Daoy (cell line): ENCODE measurements at places on chromosomes 4 and X. TPM values are rescaled to one million over a fixed set of nuclear protein-coding genes. Genes with fewer than 3 reads are reported as not detected.

The SYTL4 gene
- total RNA-seq = 3.1 and 3.6 TPM in 2 replicates

The CFP gene
- total RNA-seq = 0.74 TPM in 1 of 2 replicates, not detected in the other

The DMRTC1 gene
- 0.46 TPM in 1 of 2 replicates, not detected in the other for total RNA-seq

The ATOH1 gene
- not detected in 2 replicates for total RNA-seq

DNA sequence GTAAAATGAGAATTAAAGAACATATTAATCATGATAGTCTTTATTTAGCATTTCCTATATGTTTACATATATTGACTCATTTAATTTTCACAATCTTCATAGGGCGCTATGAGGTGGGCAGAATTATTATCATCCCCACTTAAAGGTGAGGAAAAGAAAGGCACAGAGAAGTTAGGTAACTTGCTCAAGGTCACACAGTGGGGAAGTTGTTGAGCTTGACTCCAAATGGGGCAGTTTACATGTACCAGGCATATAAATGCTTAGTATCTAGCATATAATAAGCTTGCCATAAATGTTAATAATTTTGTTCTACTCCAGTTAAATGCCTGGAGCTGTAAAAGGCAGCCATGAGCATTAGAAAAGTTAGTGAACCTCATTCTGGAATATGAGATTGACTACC, 1.5 kb downstream of the CMC4 start:
- no peak for DNase-seq

- DNase-seq = peak; percentile 1
Observed at GRCh38 chrX:119229253-119229615, 6.9 kb upstream of the PGRMC1 start.

DNA sequence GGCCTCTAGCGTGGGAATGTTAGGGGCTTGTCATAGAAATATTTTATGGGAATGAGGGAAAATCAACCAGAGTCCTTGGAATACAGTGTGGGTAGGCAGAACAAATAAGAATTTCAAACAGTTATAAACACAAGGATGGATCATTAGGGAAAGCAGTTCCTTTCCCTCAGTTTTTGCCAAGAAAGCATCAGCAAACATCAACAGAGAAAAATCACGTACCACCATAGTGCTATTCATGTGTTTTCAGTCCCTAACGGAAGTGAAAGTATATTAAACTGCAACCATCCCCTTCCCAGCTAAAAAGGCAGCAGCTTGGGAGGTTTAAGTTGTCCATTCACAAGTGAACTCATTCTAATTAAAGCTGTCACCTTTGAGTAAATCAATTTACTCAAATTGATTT, 334.4 kb upstream of the PCDH18 start:
- DNase-seq = no peak

DNA sequence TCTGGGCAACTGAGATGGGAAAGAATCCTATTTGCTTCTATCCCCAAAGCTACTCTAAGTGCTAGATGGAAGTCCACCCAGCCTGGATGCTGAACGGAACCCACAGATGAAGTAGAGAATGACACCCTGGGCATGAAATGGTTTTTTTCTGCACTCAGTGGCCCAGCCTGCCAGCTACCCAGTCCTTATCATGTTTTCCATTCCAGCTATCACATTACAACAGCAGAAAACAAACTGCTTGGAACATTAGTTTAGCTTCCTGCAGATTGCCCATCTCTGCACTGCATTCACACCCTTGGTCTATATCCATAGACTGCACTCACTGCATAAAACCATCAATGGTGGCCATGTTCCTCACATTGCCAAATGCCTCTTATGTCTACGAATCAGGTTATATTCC, 79.1 kb downstream of the NYX start:
- no peak for DNase-seq

- no peak for DNase-seq
Observed at GRCh38 chrX:130830599-130831346, 72.2 kb downstream of the ENOX2 start.

- DNase-seq = no peak
Observed at GRCh38 chr4:173317004-173317403, 17.2 kb downstream of the HMGB2 start.

GRCh38 chrX:19684311-19684710, 169.0 kb upstream of the MAP3K15 start:
- DNase-seq = no peak

- no peak for DNase-seq
Observed at GRCh38 chr4:106022454-106022853, 127.2 kb downstream of the NPNT start.

DNA sequence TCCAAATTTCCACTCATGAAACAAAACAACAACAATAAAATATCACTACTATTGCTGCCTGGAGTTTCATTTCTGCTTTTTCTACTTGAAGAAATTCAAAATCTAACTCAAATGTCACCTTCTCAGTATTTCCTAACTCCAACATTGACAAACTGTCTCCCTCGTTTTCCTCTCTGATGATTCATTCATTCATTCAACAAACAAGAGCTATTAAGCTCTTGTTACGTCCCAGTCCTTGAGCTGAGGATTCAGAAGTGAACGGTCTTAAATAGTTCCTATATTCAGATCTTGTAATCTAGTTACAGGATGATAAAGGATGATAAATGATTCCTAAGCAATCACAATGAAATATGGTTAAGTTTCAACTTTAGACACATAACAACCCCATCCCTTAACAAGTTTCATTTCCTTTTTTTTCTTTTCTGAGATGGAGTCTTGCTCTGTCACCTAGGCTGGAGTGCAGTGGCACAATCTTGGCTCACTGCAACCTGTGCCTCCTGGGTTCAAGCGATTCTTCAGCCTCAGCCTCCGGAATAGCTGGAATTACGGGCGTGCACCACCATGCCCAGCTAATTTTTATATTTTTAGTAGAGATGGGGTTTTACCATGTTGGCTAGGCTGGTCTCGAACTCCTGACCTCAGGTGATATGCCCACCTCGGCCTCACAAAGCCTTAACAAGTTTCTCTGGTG, 1.7 kb downstream of the SLC9B2 start:
- no peak for DNase-seq

- DNase-seq = no peak
Observed at GRCh38 chr4:150240011-150240410, 161.8 kb downstream of the DCLK2 start.

- no peak for DNase-seq
Observed at GRCh38 chr4:181949704-181950312, 293.4 kb upstream of the TENM3 start.

DNA sequence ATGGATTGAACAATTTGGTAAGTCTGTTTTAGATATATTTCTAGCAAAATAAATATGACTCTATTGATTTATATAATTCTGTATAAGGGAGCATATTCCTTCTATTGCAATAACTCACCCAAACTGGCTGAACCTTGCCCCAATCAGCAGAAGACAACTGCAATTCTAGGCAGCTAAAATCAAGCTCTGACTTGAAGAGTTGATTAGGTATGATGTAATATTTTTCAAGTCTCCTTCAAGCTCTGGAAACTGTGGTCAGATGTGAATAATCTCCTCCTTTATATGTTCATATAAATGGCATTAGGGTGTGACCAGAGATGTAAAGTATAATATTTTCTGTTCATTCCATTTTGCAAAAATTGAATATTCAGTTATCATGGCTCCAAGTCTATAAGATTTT, 8.2 kb downstream of the RASSF6 start:
- DNase-seq = no peak
